ENCODE measurements at places on chromosomes 12 and 14.
A peak's percentile ranks its signal among the peaks of the same experiment; 100 is the strongest.

DNA sequence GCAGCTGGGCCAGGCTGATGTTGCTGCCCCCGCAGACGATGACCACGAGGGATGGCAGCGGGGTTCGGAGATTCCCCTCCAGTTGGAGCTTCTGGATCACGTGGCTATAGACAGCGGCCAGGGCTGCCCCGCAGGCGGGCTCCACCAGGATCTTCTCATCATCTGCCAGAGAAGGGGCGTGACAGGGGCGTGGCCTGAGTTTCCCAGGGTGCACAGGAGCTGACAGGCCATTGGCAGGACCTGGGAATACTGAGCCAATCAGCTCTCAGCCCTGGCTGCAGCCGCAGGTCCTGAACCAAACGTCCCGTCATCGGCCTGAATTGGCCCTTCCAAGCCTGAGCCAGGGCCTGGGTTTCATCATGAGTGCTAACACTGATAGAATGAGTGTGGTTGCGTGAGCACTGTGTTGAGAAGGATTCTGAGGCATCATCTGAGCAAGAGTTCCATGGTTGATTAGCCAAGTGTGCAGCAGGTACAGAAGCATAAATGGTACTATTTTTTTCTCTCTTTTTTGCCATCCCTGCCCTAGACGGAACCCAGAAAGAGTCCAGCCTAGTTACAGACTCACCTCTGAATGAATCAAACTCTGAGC, 10.6 kb downstream of the SDS start:
- DNase-seq, result no peak

GRCh38 chr14:99718811-99719192, 34.7 kb downstream of the CYP46A1 start:
- no peak for DNase-seq

- no peak for DNase-seq
These were observed 151.0 kb upstream of the GZMB start for GRCh38 chr14:24784981-24785380.

- peak; percentile 14 for DNase-seq
These were observed 590 bp upstream of the CEBPE start for GRCh38 chr14:23119363-23120327.

- DNase-seq, result peak; percentile 32
These were observed 5.5 kb downstream of the CEP170B start for GRCh38 chr14:104870368-104871144.

- no peak for DNase-seq
These were observed 25.3 kb downstream of the C12orf75 start for GRCh38 chr12:105355752-105356151.

- DNase-seq, result no peak
These were observed 308.0 kb downstream of the PPFIA2 start for GRCh38 chr12:81450920-81451739.

GRCh38 chr12:103858953-103859601, 18.0 kb upstream of the NT5DC3 start:
- no peak for DNase-seq

DNA sequence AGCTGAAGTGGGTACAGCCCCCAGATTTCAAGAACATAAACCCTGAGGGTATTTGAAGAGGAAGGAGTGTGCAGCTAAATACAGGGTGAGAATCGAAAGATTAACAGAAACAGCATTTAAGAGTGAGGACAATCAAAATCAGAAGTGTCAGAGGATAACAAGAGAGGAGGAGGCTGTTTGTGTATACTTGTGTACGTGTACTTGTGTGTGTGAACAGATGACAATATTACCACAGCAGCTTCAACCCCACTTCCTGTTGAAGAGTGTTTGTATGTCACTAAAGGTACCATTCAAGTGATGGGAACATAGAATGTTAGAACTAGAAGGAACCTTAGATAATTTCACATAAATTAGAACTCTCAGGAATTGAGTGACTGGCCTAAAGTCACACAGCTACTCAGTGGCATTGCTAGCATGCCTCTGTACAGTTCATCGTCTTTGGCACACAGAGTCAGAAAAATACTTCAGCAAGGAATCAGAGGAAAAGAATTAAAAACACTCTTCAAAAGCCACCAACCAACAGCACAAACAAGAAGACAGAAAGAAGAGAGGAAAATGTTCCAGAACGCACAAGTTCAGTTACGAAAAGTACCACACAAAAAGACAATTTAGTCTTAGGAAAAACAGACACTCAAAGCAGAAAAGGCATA, 164.3 kb upstream of the BCL2L14 start:
- no peak for DNase-seq

GRCh38 chr14:36529062-36529461, 9.0 kb upstream of the NKX2-1 start:
- no peak for DNase-seq

GRCh38 chr14:106564058-106564643, 1037.8 kb downstream of the TMEM121 start:
- DNase-seq, result peak; percentile 54

GRCh38 chr12:53231921-53232645, at the start of gene RARG:
Gene RARG (minus strand): TSS chr12:53232209. CDS start chr12:53227545, 4,664 bp downstream.
- peak; percentile 72 for DNase-seq

- no peak for DNase-seq
These were observed 358.6 kb downstream of the DUSP6 start for GRCh38 chr12:88993651-88994050.

GRCh38 chr14:61847861-61848260, 85.6 kb downstream of the SNAPC1 start:
- DNase-seq, result no peak

GRCh38 chr12:72271451-72272090, 599 bp upstream of the TRHDE start:
- no peak for DNase-seq

DNA sequence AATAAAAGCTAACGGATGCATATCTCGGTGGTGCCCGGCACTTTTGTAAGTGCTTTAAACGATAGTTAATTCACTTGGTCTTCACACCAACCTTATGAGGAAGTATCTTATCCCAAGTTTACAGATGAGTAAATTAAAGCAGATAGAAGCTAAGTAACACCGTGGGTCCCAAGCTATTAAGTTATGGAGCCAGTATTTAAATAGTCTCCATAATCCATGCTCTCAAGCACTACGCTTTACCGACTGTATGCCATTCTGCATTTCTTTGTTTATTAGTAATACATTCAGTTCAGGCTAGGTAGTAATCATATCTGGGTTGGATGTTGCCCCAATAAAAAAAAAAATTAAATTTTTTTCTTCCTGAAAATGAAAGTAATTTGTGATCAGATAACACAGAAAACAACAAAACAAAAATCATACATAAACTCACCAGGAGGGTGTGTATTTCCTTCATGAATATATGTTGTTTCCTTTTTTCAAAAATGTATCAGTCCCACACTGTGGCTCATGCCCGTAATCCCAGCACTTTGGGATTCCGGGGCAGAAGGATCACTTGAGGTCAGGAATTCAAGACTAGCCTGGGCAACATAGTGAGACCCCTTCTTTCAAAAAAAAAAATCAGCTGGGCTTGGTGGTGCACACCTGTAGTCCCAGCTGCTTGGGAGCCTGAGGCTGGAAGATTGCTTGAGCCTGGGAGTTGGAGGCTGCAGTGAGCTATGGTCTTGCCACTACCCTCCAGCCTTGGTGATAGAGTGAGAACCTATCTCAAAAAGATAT, 1.4 kb upstream of the M6PR start:
- DNase-seq, result peak; percentile 51

- no peak for DNase-seq
These were observed 10.8 kb downstream of the DIP2B start for GRCh38 chr12:50515587-50515986.

DNA sequence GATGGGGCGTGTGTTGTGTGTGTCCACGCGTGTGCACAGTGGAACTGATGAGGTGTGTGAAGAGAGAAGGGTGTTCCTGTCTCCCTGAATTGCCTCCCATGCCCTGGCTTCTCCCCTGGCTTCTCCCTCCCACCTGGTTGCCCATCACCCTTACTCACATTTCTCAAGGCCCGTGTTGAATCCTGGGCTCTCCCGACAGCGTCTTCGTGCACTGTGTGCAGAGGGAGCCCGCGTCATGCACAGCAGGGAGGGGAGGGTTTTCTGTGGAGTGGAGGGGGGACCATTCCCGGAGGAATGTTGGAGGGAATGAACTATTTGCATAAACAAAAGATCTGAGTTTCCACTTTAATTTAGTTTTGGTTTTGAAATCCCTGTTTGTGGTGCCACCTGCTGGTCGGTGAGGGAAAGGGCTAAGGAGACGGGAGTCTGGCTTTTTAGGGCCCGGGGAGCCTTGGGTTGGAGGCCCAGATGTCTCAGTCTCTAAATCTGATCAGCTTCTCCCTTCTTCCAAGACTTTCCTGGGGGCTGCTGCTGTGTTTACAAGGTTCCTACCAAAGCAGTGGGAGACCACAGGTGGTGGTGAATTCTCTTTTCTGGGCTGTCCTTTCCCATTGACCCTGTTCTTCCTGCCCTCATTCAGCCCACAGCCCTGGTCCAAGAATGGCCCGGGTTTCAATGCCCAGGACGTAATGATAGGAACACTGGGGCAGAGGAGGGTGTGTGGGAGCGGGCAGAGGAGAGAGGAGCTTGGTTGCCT, at the start of gene C1R:
C1R (minus strand) TSS at position 217 of the 757 bp plus-strand sequence; CDS start at position 160, 57 bp downstream.
- DNase-seq, result peak; percentile 71

GRCh38 chr14:24861083-24861630, 188.8 kb downstream of the STXBP6 start:
- DNase-seq, result no peak

GRCh38 chr12:93106910-93107309, 177.8 kb upstream of the EEA1 start:
- no peak for DNase-seq

- DNase-seq, result no peak
These were observed 52.6 kb downstream of the GALC start for GRCh38 chr14:87940382-87940781.

GRCh38 chr12:109069307-109070271, 17.2 kb downstream of the USP30 start:
- DNase-seq, result no peak

DNA sequence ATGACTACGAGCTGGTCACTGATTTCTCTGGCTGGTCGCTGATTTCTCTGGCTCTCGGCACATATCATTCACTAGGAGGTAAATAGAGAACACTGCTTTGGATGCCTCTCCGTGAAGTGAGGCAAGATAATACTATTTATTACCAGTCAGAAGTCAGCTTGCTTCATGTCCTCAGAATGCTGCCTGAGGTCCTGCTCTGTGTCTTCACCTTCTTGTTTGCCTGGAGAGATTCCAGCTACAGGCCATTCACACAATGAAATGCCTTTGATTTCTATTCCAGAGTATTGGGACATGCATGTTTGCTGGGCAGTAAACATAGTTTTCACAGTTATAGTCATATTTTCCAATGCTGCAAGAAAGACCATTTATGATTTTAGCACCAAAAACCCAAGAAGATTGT, 106.7 kb downstream of the AEBP2 start:
- no peak for DNase-seq

GRCh38 chr14:69050240-69051184, 71.4 kb upstream of the ACTN1 start:
- no peak for DNase-seq

GRCh38 chr12:91098941-91099340, 12.4 kb downstream of the LUM start:
- DNase-seq, result no peak

GRCh38 chr12:113857371-113857770, 108.8 kb downstream of the RBM19 start:
- DNase-seq, result no peak

DNA sequence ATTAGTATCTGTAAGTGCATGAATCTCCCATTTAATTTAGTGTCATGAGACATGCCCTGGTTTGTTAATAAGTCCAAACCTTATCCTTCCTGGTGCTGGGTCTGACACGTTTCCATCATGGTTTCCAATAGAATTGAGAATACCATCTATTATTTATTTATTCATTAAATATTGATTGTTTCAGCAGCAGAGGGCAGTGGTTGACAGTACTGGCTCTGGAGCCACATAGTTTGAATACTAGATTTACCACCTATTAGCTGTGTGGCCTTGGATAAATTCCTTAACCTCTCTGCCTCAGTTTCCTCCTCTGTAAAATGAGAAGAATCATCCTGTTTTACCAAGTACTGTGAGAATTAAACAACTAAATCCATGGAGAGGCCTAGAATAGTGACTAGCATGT, 941 bp upstream of the STAB2 start:
- no peak for DNase-seq

- DNase-seq, result no peak
These were observed 48.9 kb upstream of the POC1B start for GRCh38 chr12:89574736-89575208.

- no peak for DNase-seq
These were observed 61.4 kb downstream of the CCNK start for GRCh38 chr14:99542566-99542965.

- DNase-seq, result no peak
These were observed 9.6 kb downstream of the ACTN1 start for GRCh38 chr14:68969278-68970033.

Measured in CD4-positive, alpha-beta T cell treated with Interleukin-15 for 4 hours (primary cell).